ENCODE measurements at places on chromosomes 1 and 21. TPM values are rescaled to one million over a fixed set of nuclear protein-coding genes. Genes with fewer than 3 reads are reported as not detected.

DNA sequence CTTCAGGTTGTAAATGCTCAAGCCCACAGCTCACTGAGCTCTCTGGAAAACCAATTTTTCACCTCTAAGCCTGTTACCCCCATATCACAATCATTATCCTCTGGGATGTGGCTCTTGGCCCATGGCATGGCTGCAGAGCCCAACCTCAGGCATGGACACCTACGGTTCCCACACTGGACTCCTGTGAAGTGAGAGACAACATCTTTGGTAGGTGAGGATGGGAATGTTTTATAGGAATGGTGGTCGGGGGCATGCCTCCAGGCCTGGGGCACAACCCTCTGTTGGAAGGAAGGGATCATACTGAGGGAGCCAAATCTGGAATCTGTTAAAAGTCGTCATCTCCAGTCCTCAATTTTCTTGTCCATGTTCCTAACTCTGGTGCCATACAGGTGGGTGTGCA, 179.1 kb downstream of the FOXD2 start:
- H3K27ac ChIP-seq, result no peak overlapping the region
- peak; percentile 9 for DNase-seq
- no peaks in the 10 kb centered on the region for H3K4me1 ChIP-seq
- H3K4me3 ChIP-seq, result no peak overlapping the region
- H3K27me3 ChIP-seq, result no peaks in the 10 kb centered on the region
- H3K36me3 ChIP-seq, result no peaks in the 10 kb centered on the region

GRCh38 chr1:19980314-19980713, 896 bp upstream of the PLA2G2A start:
- DNase-seq, result peak; percentile 41
- H3K27me3 ChIP-seq, result no peaks in the 10 kb centered on the region
- H3K36me3 ChIP-seq, result no peaks in the 10 kb centered on the region
- H3K27ac ChIP-seq, result peak overlapping the region; percentile 88
- no peak overlapping the region for H3K4me3 ChIP-seq

DNA sequence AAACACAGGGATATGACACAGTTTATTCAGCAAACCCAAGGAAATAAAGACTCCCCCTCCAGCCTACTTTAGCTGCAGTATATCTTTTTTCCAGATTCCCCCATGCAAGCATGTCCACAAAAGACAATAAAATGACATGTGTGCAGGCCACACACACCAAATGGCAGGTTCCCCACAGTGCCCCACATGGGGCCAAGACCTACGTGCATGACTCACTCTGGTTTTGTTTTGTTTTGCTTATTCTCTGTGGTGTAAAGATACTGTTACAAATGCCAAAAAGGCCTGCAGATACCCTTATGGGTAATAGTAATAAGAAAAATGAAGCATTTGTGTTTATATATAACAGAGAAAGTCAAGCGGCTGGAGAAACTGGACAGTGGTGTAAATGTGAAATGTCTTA, 71.6 kb downstream of the RD3 start:
- H3K36me3 ChIP-seq, result no peaks in the 10 kb centered on the region
- no peak for DNase-seq
- H3K4me3 ChIP-seq, result no peak overlapping the region
- H3K4me1 ChIP-seq, result no peaks in the 10 kb centered on the region

- H3K4me1 ChIP-seq, result no peaks in the 10 kb centered on the region
- no peaks in the 10 kb centered on the region for H3K27me3 ChIP-seq
- DNase-seq, result no peak
- no peak overlapping the region for H3K27ac ChIP-seq
- H3K36me3 ChIP-seq, result no peaks in the 10 kb centered on the region
- no peak overlapping the region for H3K4me3 ChIP-seq
Measured at GRCh38 chr1:8512504-8512903, 194.6 kb downstream of the SLC45A1 start.

GRCh38 chr1:229403573-229403972, 30.3 kb downstream of the ACTA1 start:
- peaks cover 10% of the 10 kb centered on the region for H3K27me3 ChIP-seq
- H3K36me3 ChIP-seq, result no peaks in the 10 kb centered on the region
- H3K27ac ChIP-seq, result no peak overlapping the region
- peaks cover 6% of the 10 kb centered on the region for H3K4me1 ChIP-seq
- no peak overlapping the region for H3K4me3 ChIP-seq

The TMEM234 gene
- 20.3 TPM for total RNA-seq

GRCh38 chr1:167441222-167441621, 77.1 kb downstream of the CD247 start:
- peak; percentile 20 for DNase-seq
- no peak overlapping the region for H3K27ac ChIP-seq
- H3K36me3 ChIP-seq, result no peaks in the 10 kb centered on the region
- peaks cover 3% of the 10 kb centered on the region for H3K4me1 ChIP-seq
- no peaks in the 10 kb centered on the region for H3K27me3 ChIP-seq

DNA sequence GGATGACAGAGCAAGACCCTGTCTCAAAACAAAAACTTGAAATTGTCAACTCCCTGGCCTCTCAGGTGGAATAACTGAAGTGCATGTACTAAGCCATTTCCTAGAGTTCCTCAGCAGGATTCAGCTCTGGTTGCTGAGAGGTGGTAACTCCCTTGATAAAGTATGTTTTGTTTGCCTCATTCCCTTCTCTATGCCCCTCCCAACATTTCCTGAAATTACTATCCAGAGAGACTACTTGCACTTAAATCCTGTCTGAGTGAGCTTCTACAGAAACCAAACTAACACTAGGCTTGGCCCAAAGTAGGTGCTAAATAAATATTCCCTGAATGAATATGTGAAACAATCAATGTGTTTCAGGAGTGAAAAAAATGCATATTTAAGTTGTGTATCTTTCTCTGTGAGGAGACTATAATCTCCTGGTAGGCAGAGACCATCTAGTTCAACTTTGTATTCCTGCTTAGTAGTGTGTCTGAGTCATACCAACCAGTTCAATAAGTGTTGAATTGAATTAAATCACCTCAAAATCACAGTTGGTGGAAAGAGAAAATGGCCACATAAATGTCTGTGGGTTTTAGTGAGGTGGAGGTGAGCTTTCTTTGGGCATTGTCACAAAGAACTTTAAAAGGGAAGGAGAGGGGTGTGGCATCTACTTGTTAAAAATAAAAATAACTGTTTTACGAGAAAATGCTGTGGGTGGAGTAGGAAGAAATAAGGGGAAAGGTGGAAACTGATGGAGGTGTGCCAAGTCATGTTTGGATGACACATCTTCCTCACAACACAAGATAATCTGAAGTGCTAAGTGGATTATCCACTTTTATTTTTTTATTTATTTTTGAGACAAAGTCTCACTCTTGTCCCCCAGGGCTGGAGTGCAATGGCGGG, 12.6 kb downstream of the RIMKLA start:
- H3K27ac ChIP-seq, result peak overlapping the region; percentile 34
- no peaks in the 10 kb centered on the region for H3K4me1 ChIP-seq

Measured in colonic mucosa (tissue), 4 donors.